Activated CD8-positive, alpha-beta memory T cell treated with anti-CD3 and anti-CD28 coated beads, Interleukin-2, amount 50 U/mL, for 48 hours (primary cell): ENCODE measurements at places on chromosomes 4 and X.

- no peak for DNase-seq
Observed at GRCh38 chr4:22389240-22389870, 126.5 kb downstream of the ADGRA3 start.

DNA sequence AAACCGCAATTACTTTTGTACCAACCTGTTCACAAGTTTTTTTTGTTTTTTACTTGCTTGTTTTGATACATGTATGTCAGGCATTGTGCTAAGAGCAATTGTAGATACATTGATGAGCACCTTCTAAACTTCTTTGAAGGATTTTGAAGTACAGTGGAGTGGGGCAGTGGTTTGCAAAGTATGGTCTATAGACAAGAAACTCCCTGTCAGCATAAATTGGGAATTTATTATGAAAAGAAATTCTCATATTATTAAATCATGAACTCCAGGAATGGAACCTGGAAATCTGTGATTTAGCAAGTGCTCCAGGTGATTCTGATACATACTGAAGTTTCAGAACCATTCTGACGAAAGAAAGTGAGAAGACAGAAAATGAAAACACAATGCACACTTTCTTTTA lies 733.4 kb downstream of the C4orf33 start:
- DNase-seq: no peak

GRCh38 chr4:176303938-176304337 lies 15.8 kb upstream of the SPCS3 start:
- no peak for DNase-seq

DNA sequence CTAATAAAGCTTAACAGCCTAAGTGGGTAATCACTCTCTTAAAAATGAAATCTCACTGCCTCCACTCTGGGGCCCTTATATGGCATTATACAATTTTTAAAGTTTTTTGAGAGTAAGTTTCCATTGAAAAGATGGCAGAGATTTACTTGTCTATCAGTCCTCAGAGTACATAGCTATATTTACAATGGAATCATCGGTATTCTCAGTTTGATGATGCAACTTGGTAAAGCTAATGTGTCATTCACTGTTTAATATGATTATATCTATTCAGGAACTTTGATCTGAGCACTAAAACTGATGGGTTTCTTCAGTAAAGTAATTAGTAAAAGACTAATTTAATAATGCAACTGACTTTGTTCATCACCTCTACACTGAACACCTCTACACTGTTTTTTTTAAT lies 51.6 kb downstream of the CT47B1 start:
- no peak for DNase-seq

DNA sequence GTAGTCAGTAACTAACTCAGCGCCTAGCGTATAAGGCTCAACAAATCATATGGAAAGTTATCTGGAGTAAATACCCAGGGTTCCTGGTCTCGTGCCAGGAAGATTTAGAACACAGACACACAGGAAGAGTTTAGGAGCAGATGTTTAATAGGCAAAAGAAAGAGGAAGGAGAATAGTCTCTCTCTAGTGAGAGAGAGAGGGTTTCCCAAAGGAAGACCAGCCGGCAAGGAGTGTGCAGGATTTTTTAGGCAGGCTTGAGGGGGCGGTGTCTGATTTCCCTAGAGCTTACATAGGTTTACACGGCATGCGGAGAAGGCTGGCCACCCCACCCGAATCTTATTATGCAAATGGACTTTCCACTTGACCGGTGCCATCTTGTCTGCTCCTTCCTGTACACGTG lies 284.0 kb upstream of the FRG1 start:
- no peak for DNase-seq

GRCh38 chr4:57084360-57084759 lies 25.8 kb downstream of the IGFBP7 start:
- DNase-seq: no peak

GRCh38 chr4:53137468-53137867 lies 228.4 kb downstream of the SCFD2 start:
- DNase-seq: no peak

GRCh38 chr4:142356118-142356759 lies 489.9 kb downstream of the INPP4B start:
- no peak for DNase-seq

GRCh38 chrX:139121616-139122286 lies 408.8 kb upstream of the F9 start:
- DNase-seq: no peak

DNA sequence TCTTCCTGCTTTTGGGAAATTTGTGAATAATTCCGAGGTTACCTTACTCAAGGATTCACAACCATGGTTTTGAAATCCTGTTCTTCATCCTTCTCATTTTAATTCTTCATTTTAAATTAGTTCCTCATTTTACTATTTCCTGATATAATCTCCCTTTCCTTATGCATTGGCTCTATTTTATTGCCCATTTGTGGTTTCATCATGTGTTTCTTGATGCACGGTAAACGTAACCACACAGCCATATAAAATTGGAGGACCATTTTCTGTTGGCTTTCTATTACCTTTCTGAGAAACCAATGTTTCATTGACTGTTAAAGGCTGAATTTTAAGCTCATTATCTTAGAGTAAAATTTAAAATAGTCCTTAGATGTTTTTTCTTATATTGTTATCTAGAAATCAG lies 100.3 kb upstream of the NDST4 start:
- no peak for DNase-seq

- DNase-seq: no peak
Observed at GRCh38 chrX:139766545-139766983, 58.6 kb upstream of the MCF2 start.

DNA sequence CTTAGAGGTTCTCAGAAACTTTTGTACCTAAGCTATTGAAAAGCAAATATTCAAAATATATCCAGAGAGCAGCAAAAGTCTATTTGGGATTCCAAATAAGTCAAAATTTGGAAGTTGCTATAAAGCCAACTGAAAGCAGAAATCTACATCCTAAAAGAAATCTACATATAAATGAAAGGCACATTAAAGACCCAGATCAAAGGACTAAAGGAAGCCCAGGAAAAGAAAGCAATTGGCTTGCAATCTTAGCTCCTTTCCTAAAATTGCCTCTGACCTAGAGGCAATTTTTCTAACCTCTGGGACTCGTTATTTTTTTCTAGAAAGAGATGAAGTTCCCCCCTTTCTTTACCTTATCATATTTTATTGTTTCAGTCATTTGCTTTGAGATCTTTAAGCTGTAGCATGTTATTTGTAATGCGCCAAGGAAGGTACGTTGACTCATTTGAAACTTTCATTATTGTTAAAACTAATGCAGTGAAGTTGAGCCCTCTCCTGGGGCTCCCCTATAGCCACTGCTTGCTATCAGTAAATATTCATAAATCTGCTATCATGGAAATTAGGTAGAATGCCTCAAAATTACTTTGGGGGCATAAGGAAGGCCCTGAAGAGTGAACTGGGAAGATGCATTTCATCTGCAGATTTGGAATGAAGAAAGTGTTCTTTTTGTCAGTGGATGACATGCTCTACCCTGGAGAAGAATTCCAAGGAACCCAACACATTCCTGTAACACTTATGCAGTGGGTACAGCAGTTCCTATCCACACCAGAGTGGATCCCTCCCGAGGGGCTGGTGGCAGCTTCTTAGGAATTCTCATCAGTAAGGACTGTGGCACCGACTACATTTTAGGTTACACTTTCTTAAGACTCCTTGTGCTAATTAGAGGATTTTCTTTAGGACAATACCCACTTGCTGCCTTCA lies 177.8 kb upstream of the IGFBP7 start:
- no peak for DNase-seq

DNA sequence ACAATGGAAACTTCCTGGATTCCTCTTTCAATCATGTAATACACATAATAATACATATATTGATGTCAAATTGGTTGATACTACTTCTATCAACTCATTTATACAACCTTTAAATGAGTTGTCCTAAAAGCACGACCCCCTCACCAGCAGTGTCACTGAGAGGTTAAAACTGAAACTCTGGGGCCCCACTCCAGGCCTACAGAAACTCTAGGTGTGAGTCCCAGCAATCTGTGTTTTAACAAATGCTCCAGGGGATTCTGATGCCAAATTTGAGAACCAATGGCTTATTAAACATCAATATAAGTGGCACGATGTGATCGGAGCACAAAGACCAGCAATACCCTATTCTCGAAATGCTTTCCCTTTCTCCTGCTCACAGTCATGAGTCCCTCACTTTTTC lies 47.9 kb downstream of the ATP8A1 start:
- no peak for DNase-seq

DNA sequence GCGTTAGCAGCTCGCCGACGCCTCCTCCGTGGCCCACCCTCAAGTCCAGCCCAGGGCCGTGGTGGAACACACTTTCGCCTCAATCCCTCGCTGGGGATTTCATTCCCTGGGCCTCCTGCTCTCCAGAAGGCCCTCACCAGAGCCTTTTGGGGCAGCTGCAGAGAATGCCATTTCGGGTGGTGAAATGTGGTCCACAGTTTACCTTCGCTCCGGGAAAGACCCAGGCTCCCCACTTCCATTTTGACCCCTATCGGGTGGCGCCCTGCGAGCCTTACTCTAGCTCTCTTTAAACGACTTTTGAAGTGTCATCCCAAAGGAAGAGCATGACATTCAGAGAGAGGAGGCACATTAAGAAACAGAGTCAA lies 496 bp downstream of the SH2D1A start:
- no peak for DNase-seq

GRCh38 chr4:68948044-68948743 lies 3.4 kb downstream of the UGT2A3 start:
- no peak for DNase-seq

GRCh38 chrX:150676221-150676620 lies 17.0 kb upstream of the MTMR1 start:
- no peak for DNase-seq

- DNase-seq: no peak
Observed at GRCh38 chrX:2272337-2272736, 228.4 kb downstream of the DHRSX start.

GRCh38 chrX:80512924-80513323 lies 92.7 kb downstream of the TENT5D start:
- no peak for DNase-seq

DNA sequence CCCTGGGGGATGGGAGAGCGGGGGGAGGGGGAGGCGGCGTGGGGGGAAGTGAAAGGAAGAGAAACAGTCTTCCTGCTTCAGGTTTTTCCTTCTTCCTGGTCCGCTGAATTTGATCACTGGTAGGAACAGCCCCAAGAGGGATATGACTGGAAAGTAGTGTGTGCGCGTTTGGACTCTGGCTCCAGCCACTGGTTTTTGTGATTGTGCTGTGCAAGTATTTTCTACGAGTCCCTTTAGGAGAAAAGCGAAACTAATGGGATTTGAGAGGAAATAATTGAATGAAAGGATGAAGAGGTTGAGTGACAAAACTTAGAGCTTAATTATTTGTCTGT lies 836 bp downstream of the PRRG1 start:
- no peak for DNase-seq

GRCh38 chr4:101334963-101335572 lies 12.3 kb downstream of the PPP3CA start:
- DNase-seq: no peak

GRCh38 chr4:145670422-145670821 lies 9.5 kb upstream of the C4orf51 start:
- no peak for DNase-seq

DNA sequence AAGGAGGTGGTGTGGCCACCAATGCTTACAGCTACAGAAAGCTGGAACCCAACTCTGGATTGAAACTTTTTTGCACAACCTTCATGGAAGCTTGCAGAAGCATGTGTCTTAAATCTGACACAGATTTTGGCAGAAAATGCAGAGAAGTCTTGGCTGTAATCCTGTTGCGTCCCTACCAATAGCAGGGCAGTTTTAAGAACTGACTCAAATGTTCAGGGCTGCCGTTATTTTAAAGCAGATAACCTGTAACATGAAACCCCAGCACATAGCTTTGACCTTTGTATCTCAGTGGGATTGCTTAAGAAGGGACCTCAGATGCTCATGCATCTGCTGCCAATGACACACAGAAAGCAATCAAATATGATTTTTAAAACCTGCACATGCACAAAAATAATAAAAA lies at the start of gene VEGFD:
TSS of gene VEGFD (minus strand) at position 110 of the 400 bp plus-strand sequence. CDS start 467 bp downstream, outside the sequence.
- DNase-seq: no peak

- DNase-seq: no peak
Observed at GRCh38 chrX:20350596-20350995, 83.9 kb upstream of the RPS6KA3 start.

- DNase-seq: no peak
Observed at GRCh38 chr4:38314663-38315062, 349.3 kb upstream of the KLF3 start.

DNA sequence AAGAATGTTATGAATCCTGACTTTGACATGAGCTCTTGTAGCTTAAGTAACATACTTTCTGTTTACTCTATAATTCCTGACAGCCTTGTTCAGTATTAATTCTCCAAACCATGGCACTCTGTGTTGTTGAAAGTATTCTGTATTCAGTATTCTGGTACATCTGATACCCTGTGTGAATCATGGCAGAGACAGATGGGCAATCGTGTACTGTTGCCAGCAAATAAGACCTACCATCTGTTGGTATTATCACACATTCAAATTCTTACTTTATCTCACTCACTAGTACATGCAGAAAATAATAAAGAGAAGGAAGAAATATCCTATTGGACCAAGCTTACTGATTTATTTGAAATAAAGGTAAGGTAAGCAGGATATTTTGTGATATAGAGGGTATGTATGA lies 7.9 kb downstream of the MBTPS2 start:
- DNase-seq: no peak

- peak; percentile 86 for DNase-seq
Observed at GRCh38 chrX:47129157-47129898, 15.2 kb downstream of the NDUFB11 start.

DNA sequence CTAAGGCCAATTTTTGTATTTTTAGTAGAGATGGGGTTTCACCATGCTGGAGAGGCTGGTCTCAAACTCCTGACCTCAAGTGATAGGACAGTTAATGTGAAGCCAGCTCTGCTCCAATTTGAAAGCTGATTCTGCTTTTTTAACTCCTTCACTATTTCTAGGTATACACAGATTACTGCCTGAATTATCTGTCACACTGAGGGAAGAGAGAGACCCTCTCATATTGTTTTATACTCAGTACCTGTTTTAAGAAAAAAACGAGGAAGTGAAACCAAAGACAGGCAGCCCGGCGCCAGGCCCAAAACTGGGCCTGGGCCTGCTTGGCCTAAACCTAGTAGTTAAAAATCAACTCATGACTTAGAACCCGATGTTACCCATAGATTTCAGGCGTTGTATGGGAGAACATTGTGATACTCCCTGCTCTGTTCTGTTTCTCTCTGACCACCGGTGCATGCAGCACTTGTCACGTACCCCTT lies 1601.5 kb upstream of the PCDH10 start:
- no peak for DNase-seq
